AG04449 (cell line): ENCODE measurements at places on chromosomes 5 and 9.

DNA sequence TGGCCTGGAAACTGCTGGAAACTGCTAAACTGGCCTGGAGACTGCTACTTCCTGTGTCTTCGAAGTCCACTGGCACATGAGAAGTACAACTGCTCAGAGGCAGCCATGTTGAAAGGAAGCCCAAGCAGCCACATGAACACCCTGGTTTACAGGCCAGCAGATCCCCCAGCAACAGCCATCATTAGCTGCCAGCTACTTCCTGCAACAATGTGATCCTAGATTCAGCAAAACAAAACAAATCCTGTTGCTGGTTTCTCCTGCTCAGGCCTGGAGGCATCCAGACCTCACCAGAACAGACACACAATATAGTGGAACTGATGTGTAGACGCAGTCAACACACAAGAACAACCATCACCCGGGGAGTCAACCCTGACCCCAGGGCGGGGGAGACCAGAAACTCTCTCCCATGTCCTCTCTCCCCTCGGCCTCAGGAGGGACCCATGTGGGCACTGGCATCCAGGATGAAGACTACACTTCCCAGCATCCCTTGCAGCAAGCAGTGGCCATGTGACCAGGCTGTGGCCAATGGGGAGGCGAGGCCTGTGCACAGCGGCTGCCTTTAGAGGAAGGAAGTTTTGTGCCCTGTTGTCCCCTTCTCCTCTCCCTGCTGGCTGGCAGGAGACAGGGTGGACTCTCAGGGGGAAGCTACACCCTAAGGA, 9.2 kb upstream of the LCN15 start:
- DNase-seq: no peak

DNA sequence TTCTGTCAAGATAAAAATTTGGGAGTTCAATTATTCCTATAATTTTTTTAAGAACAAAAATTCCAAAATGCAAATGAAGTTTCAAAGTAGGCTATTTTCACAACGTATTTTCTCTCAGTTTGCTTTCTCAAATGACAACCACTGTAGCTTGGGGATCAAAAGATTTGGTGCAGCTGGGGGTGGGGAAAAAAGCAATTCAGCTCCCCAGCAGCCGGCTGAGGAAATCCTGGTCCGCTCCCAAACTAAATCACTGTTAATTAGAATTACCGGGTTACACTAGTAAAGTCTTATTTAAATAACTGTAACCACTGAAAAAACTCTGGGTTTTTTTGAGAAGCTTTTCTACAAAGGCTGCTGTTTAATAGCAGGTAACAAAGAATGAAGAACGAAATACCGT, 5.7 kb downstream of the NR6A1 start:
- DNase-seq: no peak

- no peak for DNase-seq
Measured at GRCh38 chr9:96321515-96321914, 19.5 kb upstream of the HSD17B3 start.

DNA sequence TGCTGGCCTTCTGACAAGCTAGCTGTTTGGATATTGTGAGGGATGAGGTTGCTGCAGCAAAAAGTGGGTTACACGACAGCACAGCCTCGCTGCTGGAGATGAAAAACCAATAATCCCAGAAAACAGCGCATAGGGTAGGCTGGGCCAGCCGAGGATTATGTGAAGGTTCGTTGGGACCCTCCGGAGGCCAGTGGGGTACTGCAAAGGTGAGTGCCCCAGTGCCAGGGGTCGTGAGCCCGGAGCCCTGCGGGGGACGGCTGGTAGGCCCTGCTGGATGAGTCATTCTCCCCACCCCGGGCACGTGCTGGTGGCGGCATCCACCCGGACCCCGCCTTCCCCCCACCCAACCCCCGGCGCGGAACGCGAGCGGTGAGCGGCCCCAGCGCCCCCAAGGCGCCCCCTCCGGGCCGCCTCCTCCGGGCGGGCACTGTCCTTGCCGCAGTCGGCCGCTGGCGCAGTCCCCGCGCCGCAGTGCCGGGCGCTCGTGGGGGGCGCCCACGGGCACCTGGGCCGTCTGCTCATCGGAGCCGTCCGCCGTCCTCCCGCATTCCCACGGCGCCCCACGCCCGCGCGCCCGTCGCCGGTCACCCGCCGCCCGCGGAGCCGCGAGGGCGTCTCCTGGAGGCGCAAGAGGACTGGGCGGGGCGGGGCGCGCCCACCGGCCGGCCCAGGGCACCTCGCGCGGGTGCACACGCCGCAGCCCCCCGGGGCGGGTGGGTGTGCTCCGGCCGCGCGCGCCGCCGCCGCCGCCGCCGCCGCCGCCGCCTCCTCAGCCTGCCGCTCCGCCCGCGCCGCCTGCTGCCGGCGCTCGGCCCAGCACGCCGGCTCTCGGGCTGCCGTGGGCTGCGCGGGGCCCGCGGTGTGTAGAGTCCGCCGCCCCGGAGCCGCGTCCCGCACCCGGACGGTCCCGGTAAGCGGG, at the start of gene PHF24:
Gene PHF24 (plus strand): TSS at position 794 of the 919 bp plus-strand sequence. CDS start 13,014 bp downstream, outside the sequence.
- no peak for DNase-seq

GRCh38 chr5:78005021-78005785, 229.1 kb upstream of the TBCA start:
- DNase-seq: no peak

DNA sequence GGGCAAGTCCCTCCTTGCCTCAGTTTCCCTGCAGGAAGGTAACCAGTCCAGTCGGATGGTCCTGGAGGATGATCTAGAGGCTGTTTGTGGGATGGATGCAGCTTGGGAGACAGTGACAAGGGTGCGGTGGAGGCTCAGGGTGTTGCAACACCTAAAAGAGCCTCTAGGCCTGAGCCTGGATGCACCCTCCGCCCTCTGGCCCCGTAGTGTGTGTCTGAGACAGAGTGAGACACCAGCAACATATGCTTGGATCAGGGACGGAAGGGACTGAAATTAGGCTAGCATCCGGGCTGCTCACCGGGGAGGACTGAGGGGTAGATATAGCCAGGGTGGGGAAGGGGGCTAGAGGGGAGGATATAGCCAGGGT, 1.1 kb downstream of the CRAT start:
- no peak for DNase-seq

- DNase-seq: no peak
Measured at GRCh38 chr9:75891277-75891741, 836 bp downstream of the PCSK5 start.

DNA sequence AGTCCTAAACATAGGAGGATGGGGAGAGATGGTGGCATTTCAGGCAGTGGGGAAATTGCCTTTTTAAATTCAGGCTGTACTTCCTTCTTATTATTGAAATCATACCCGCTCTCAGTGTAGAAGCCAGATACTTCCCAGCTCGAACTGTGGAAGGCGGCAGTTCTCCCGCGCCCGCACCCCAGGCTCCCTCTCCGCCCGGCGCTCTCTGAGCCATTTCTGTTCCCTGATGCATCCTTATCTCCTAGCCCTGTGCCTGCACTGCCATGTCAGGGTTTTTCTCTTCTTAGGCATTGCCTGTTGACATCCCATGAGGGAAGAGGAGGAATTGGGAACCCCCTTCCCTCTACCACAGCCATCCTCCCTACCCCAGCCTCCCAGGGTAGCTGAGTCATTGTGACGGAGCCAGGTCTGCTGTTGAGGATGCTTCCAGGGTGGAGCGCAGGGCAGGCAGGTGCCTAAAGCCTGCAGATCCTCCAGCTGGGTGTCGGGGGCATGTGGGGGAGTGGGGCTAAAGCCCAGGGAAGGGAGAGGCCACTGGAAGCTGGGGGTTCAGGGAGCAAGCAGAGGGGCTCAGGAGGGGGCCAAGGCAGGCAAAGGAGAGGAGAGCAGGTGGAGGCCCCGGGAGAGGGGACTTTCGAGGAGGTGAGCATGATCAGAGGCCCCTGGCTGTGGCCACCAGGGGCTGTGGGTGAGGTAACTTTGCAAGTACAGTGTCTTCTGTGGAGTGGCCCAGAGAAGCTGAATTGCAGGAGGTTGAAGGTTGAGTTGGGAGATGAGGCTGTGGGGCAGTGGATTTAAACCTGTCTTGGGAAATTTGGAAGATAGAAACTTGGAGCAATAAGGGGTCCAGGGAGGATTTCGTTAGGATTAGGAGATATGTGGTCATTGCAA, 16.2 kb downstream of the LAMC3 start:
- no peak for DNase-seq

DNA sequence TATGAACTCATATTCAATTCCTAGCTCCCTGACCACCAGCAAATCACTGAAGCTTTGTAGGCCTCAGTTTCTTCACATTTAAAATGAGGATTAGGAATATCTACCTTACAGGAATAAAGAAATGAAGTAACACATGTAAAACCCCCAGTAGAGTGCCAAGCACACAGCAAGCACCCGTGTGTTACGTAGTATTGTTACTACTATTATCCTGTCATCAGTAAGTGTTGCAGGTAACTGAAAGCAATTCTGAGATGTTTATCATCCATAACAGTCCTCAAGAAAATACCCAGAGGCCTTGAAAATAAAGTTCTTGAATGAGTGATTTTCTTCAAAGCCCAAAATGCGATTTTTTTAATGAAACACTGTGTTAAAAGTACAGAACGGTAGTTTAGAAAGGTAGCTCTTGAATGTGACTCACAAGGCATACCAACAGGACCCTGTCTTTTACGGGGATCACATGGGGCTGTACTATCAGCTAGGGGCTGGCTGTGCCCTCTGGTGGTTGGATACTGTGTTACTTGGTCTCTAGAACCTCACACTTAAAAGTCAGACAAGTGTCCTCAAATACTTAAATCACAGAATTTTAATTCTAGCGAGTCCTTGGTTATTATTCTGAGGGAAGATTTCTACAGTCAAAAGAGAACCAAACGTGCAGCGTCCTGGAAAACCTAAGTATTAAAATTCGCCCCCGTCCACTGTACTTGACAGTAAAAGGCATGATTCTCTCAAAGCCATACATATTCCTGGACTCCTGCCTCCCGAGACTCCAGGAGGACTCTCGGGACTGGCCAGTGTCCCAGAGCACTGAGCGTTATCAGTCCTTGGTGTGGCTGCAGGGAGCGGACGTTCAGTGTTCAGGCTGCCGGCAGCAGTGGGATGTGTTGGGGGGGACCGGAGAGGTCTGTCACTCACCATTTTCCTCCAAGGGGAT, 725 bp downstream of the NDUFB6 start:
- no peak for DNase-seq

DNA sequence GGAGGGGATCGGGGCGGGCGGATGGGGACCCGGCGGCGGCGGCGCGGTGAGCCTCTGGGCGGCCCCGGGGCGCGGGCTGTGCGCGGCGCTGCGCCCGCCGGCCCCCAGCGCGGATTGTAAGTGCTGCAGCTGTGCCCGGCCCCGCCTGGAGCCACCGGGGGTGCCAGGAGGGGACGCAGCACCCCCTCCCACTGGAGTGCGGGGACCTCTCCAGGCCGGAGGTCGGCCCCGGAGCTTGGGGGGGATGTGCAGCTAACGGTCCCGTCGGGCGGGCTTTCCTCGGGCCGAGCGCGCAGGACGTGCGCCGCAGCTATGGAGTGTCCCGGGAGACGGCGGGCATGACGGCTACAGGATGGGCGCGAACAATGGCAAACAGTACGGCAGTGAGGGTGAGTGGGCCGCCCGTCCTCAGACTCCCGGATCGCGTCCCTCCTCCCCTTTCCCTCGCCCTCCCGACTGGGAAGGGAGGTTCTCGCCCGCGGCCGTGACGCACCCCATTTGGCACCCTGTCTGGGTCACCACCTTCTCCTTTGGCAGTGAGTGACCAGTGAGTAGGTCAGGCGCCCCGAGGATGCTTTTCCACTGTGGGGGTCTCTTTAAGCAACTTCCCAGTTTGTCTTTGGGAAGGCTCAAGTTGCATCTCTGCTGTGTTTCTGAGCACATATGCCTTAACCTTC, 483 bp downstream of the FBXL7 start:
- no peak for DNase-seq

DNA sequence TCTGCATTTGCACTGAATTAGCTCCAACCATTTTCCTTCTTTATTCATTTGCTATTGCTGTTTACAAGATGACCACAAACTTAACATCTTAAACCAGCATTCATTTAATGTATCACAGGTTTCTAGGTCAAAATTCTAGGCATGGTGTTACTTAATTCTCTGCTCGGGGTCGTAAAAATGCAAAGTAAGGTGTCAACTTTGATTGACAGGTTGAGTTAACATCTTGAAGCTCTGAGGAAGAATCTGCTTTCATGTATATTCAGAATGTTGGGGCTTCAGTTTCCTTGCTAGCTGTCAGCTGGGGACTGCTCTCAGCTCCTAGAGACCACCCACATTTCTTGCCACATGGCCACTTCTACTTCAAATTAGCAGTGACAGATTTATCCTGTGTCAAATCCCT, 348.7 kb upstream of the GRIN3A start:
- no peak for DNase-seq

- no peak for DNase-seq
Measured at GRCh38 chr5:113031104-113031503, 54.5 kb downstream of the DCP2 start.

GRCh38 chr5:147216552-147217154, 18.2 kb upstream of the STK32A start:
- DNase-seq: no peak

- DNase-seq: no peak
Measured at GRCh38 chr9:119086590-119086989, 282.6 kb downstream of the BRINP1 start.

DNA sequence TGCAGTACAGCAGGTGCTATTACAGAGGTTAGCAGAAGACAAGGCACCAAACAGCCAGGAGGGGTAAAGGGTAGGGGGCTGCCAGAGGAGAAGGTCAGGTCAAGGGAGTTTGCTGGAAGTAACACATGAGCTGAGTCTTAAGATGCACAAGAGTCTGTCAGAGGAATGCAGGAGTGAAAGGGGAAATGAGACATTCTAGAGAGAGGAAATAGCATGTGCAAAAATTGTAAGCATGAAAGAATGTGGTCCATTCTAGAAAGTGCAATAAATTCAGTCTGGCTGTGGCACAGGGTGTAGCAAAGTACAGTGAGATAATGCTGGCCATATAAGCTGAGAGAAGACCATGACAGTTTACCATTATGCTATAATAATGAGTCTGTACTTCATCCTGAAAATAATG, 6.6 kb downstream of the GOLGA1 start:
- DNase-seq: peak; percentile 31

GRCh38 chr9:100084128-100084453, 14.7 kb downstream of the ERP44 start:
- DNase-seq: no peak

GRCh38 chr5:180137401-180138213, 66.0 kb upstream of the RNF130 start:
- no peak for DNase-seq

- DNase-seq: peak; percentile 3
Measured at GRCh38 chr5:131109540-131110255, 55.4 kb downstream of the HINT1 start.

- DNase-seq: no peak
Measured at GRCh38 chr5:54357408-54358058, 47.2 kb upstream of the ARL15 start.

DNA sequence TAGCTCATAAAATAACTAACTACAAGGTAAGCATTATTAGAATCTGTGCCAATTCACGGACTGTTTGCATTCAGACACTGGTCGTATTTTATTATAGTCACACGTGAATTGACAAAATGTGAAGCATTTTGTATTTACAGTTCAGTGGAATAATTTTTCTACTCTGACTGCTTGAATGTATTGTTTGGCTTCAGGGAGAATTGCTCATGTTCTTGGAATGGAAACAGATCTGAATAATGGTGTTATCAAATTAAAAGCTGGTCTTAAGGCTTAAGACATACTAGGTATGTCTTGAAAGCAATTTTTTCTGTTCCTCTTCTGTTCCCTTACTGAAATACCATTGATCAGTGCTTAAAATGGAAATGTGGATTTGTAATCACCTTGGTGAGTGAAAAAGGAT, 543.7 kb upstream of the TLE4 start:
- DNase-seq: no peak
